Hematopoietic multipotent progenitor cell treated with erythropoietin and hydrocortisone succinate and interleukin-3 and kit ligand, for 17 days (in vitro differentiated cells): ENCODE measurements at places on chromosomes 7 and 10.

DNA sequence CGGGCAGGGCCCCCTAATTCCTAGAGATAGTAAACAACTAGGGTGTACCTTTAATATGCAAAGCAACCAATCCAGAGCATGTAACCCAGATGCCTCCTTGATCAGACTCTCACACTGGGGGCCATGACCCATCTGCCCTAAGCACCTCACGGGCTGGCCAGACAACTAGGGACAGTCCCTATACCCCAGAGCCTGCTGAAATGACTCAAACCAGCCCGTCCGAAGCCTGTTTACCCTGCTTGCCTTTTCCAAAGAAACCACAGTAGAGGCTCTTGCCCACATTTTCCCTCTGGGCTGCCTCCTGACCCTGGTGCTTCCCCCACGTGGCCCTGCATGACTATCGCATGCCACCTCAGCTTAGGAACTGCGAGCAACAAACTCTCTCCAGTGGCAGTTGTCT, 46.2 kb downstream of the RGS10 start:
- DNase-seq = no peak

GRCh38 chr10:131979336-131979735, 2.4 kb downstream of the BNIP3 start:
- DNase-seq = no peak

DNA sequence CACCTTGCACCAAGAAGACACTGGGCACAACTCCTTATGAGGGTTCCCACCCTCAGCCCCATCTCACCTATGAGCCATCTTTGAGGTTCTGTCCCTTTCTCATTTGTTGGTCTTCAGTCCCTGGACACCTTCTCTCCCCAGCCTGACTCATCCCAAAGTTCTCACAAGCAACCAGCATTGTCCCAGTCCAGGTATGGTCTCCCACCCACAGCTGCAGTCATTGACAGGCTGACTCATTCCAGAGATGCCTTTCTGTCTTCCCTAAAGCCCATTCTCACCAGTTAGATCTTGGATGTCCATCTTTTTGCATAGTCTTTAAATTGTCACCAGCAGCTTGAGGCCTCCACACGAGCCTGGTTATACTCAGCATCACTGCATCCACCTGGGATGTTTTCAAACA, 26.7 kb upstream of the BMPR1A start:
- no peak for DNase-seq

DNA sequence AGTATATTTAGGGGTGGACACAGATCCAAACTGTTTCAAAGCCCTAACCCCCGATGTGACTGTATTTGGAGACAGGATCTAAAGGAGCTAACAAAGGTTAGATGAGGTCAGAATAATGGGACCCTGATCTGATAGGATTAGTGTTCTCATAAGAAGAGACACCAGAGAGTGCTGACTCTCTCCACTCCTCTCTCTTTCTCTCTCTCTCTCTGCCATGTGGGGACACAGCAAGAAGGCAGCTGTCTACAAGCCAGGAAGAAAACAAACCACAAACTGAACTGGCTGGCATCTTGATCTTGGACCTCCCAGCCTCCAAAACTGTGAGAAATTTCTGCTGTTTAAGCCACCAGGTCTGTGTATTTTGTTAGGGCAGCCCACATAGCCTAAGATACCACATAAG, 84.7 kb upstream of the KDM7A start:
- no peak for DNase-seq

DNA sequence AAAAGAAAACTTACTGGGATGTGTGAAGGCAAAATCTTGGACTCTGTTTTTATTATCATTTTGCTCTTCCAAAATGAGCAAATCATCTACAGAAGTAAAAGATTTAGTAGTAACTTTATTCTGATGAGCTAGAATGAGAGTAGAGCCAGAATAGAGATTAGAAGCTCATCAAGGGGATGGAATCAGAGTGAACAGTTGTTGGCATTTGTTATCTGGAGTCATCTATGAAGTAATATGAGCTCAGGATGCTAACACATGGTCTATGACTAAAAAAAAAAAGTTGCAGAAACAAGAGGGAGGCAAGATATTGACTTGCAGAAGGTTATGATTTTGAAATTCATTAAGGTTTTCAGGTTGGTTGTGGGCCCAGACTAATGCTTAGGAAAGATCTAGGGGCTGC, 409.1 kb upstream of the ETV1 start:
- DNase-seq = no peak

DNA sequence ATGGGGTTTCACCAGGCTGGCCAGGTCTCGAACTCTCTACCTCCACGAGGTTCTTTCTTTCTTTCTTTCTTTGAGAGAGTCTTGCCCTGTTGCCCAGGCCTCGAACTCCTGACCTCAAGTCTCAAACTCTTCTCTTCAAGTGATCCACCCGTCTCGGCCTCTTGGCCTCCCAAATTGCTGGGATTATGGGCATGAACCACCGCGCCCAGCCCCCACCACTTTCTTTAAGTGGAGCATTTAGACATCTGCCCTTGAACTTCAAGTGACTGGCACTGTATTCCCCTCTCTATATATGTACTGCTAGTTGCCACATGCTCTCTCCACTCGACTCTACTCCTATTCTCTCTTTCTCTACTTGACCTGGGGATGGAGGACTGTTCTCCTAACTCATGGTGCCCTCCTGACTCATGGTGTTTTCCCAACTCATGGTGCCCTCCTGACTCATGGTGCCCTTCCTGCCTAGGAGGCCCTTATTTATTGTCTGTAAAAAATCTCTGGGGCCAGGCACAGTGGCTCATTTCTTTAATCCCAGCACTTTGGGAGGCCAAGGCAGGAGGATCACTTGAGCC, 19.3 kb upstream of the ACHE start:
- DNase-seq = no peak

GRCh38 chr7:114426824-114427223, 12.2 kb downstream of the FOXP2 start:
- no peak for DNase-seq

DNA sequence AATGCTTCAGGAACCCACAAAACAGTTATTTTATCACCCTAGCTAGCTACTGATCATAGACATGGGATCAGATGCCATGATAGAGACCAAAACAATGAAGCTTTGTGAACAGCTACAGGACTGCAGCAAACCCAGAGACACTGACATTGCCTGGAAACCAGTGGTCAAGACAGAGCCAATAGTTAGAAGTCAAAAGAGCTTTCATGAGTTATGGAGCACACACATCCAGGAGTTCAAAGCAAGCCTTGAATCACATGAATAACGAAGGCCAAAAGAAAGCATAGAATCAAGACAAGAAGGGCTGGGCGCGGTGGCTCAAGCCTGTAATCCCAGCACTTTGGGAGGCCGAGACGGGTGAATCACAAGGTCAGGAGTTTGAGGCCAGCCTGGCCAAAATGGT, 34.5 kb upstream of the GSAP start:
- DNase-seq = no peak

DNA sequence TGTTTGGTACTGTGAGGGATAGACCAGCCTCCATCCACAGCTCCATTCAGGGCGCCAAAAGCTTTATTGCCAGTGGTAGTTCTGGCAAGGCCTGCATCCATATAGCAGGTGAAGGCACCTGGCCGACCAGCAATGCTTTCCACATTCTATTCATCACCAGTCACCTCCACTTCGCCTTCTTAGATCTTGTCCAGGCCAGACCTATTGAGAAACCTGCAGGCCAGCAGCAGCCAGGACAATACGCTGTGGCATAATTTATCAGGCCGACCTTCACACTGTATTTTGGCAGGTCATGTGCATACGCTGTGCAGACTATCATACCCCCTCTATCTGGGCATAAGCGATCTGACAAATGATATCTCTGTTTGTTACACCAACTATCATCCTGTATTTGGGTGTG, 15.2 kb upstream of the KNDC1 start:
- no peak for DNase-seq

DNA sequence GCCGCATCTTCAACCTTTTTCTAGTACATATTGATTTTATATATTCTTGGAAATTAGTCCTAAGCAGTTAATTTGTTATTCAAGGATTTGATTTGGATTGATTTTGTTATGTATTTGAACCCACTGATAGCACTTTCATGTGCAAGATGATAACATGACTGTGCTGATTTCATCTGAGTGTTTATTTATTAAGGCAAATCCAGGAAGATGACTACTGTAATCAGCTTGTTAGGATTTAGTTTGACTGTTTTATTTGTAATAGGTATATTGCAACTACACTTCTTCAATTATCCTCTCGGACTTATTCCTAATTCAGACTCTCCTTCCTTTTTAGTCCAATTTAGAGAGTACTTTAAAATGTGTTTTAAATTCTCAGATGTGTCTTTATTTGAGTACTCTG, 75.1 kb upstream of the PRKG1 start:
- no peak for DNase-seq

DNA sequence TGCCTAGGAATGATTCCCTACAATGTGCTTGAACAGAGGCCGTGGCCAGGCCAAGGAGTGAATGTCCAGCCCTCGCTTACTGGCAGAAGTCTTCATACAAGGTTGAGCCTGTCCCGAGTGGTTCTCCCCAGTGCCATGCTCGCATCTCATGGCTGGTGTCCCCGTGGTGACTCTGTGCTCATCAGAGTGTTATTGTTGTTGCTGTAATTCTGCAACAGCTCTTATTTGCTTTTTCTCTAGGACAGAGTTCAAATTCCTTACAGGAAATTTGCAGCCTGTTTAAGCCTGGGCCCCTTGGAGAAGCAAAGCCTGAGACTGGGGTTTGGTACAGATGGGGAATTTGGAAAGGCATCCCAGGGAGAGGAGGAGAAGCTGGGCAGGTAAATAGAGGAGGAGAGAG, 157.7 kb upstream of the PRR15 start:
- DNase-seq = no peak

GRCh38 chr7:64619705-64620104, 46.2 kb upstream of the ZNF107 start:
- DNase-seq = no peak

DNA sequence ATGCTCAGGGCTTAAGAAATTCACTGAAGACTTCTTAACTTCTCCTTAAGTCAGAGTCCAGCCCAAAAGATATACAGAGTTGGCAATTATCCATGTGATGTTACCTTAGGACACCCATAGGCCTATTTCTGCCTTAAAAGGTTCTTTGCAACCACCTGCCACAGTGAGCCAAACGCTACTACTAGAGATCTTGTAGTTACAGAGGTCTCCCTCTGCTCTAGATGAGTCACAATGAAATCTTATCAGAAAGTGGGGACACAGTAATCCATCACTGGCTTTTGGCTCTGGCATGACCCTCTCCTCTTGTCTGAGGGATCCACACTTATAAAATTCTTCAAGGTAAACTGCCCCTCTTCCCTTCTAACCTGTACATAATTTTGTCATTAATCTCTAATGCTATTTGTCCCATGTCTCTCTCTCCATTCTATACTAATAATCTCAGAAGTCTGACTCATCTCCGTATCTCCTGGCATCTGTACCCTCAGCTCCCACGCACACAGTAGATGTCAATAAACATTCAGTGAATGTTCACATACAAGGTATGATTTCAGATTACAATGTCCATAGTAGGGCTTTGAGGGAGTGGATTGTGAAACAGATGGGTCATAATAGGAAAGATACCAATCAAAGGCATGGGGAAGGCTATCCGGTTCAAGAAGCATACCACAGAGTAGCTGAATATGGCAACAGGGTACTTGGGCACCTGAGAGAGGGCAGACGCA, 112.1 kb downstream of the SGMS1 start:
- DNase-seq = peak; percentile 51

DNA sequence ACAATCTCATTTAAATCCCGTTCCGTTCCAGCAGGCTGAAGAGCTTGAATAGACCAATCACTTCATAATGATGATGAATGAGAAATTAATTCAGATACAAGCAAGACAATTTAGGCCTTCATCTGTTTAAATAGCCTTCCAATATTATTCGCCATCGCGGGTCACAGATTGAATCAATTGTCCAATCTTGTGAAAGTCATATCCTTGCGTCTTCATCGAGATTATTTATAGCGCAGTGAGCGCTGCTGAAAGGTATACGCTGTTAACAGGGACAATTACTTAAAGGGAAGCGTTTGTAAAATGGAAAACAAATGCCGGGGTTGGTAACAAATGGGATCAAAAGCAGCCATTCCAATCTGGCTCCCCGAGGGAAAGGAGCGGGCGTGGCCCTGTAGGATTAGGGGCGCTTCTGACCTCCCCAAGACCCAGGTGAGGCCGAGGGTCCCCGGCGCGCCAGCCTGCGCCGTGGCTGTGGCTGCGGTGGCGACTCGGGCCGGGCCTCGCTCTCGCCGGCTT, 8.6 kb downstream of the EVX1 start:
- no peak for DNase-seq

DNA sequence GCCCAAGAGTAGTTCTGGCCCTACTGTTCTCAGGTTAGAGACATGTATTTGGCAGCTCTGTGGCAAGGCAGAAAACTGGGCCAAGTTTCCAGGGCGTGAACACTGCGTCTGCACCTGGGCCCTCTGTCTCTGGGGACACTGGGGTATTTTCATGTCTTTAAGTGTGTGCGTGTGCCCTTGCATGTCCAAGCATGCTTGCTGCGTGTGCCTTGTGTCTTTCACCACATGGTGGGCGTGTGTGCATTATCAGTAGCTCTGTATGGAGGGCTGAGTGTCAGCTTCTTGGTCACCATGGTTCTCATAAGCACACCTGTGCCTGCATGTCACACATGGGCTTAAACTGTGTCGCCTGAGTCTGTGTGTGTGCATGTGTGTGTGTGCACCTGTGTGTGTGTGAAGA, 69.3 kb downstream of the HIPK2 start:
- no peak for DNase-seq

GRCh38 chr7:103129702-103130549, 19.0 kb downstream of the NAPEPLD start:
- DNase-seq = peak; percentile 10

- no peak for DNase-seq
Observed at GRCh38 chr10:58706836-58707235, 194.2 kb downstream of the BICC1 start.

- DNase-seq = no peak
Observed at GRCh38 chr7:112156412-112156811, 49.8 kb downstream of the DOCK4 start.

GRCh38 chr10:62960416-62960815, 144.2 kb upstream of the EGR2 start:
- no peak for DNase-seq

- no peak for DNase-seq
Observed at GRCh38 chr7:132251327-132251659, 325.0 kb downstream of the PLXNA4 start.

- DNase-seq = no peak
Observed at GRCh38 chr10:14691359-14691758, 83.3 kb downstream of the FAM107B start.

DNA sequence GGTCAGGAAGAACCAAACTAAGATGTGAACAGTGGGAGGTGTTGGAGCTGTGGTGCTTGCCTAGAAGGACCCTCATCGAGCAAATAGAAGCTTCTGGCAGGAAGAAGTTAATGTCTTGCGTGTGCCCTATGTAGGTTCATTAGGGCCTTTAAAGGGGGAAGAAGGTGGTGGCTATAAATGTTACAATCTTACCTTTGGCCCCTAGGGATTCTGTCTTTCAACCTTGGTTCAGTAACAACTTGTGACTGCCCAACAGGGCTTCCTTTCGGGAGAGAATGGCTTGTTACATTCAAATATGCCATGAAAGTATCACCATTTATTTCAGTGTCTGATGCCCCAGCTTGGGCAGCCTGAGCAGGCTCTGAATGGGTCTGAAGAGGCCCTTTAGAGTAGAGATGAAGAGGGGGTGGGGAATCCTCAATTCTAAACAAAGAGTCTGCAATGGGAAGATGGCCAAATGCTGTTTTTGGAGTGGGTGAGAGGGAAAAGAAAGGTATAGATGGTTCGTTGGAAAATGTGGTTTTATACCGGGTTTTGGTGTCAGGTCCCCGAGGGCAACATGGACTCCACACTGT, 108.0 kb downstream of the TCF7L2 start:
- no peak for DNase-seq

- no peak for DNase-seq
Observed at GRCh38 chr10:91076991-91077548, 143.4 kb upstream of the PCGF5 start.

- no peak for DNase-seq
Observed at GRCh38 chr7:9505516-9505915, 1072.1 kb downstream of the NXPH1 start.
